ENCODE measurements at places on chromosomes 6 and 20.
A peak's percentile ranks its signal among the peaks of the same experiment; 100 is the strongest.

- no peak for DNase-seq
Observed at GRCh38 chr20:20367575-20368417, at the start of gene INSM1. Gene INSM1 (plus strand): TSS chr20:20368104. CDS start chr20:20368268, 164 bp downstream.

GRCh38 chr20:44247586-44248409 is 690 bp downstream of the GDAP1L1 start:
- DNase-seq: peak; percentile 16

DNA sequence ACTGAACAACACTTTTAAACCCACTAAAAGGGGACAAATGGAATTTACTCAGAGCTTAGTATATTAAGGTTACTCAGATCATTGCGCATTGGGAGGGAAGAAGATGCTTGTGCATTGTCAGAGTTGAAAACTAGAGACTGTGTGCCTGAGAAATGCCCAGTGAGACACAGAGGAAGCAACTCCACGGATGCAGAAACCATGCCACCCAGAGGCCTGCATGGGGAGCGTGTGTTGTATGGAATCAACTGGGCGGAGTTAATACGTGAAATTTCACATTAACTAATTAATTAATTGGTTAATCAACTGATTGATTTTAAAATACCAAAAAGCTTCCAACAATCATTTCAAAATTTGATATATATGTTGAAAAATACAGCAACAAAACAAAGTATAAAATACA is 391.6 kb downstream of the PLCB1 start:
- no peak for DNase-seq

GRCh38 chr6:53086302-53086701 is 21.1 kb downstream of the FBXO9 start:
- DNase-seq: no peak

DNA sequence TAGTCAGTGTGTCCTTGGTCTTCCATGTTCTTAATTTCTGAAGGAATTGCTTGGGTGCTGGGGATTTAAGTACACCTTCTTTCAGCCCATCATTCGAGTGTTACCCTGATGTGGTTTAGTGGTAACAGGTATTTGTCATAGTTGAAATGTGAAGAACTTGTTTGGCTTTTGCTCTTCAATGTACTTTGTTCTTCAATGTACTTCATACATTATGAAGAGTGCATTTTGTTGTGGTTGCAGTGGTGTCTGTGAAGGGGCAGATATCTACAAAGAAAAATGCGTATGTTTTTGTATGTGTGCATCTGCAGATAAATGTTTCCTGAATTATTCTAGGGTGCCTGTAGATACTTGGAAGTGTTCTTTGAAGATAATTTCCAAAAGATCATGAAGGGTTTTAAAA is 111.2 kb upstream of the SUPT3H start:
- no peak for DNase-seq
